ENCODE measurements at places on chromosomes 6 and 20.

DNA sequence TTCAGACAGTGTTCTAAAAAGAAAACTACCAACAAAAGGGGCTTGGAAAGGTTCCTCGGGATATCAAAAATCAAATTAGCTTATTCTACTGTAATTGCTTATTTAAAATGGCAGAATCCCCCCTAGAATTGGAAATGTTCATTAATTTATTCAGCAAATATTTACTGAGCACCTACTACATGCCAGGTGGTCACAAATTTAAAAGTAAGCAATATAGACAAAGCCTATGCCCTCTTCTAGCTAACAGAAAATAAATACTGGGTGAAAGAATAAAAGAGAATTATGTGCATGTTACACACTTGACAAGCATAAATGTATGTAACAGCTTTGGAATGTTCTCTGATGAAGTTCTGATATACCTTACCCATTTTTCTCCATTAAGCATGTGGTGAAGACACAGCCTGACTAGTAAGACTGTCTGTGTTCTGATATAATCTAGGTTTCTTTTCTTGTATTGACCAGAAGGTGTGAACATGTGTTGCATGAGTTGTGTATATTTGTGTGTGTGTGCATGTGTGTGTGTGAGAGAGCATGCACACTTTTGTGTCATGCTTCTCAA lies 606.7 kb upstream of the CITED2 start:
- DNase-seq, result no peak

- DNase-seq, result no peak
Observed at GRCh38 chr20:17895641-17896171, 72.9 kb downstream of the SNX5 start.

DNA sequence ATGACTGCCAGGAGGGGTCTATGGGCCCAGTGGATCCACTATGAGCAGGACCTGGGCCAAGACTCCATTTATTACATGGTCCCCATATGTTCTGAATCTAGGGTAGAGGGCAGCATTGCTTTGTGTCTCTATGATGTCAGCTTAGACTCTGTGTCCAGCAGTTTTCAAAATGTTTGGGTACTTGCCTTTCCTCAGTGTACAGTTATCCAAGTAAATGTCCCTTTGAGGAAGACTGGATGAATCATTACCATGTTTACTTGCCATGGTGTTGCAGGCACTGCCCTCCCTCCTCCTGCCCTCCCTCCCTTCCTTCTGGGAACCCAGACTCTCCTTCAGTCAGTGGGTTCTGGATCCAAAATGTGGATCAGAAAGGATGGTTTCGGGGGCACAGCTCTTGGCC lies 108.6 kb downstream of the NRN1 start:
- no peak for DNase-seq

GRCh38 chr6:37125774-37126492 lies 44.0 kb upstream of the PIM1 start:
- DNase-seq, result no peak

DNA sequence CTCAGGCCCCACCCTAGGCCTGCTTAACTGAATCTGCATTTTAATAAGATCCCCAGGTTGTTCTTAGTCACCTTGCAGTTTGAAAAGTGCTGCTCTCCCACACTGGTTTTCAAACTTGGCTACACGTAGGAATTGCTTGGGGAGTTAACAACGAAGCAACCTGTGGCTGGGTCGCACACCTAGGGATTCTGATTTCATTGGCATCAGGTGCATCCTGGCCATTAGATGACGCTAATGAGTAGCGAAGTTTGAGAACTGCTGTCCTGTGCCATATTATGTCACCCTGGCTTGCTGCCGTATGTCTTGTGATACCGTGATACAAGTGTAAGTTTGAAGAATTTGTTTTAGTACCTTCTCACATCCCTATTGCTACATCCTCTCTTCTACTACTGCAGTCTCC lies 28.2 kb upstream of the FUCA2 start:
- DNase-seq, result no peak

- DNase-seq, result no peak
Observed at GRCh38 chr20:33971147-33971975, 22.4 kb upstream of the RALY start.

DNA sequence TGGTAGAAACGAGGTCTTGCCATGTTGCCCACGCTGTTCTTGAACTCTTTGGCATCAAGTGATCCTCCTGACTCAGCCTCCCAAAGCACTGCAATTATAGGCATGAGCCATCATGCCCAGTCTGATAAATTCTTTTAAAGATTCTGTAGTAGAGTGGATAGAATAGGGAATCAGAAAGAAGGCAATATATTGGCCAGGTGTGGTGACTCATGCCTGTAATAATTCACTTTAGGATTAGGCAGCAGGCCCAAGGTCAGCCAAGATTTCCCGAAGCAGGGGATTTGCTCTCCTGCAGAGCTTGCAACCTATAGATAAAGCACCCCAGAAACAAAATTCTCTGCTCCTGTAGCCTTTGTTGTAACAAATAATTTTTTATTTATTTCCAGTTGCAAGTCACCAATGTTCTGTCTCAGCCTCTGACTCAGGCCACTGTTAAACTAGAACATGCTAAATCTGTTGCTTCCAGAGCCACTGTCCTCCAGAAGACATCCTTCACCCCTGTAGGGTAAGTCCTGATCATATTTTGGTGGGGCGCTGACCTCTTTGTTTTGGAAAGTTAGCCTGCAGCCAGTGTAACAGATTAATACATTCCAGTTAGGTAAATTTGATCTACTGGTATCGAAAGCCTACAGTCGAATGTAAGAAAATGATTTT lies 30.4 kb upstream of the MROH8 start:
- no peak for DNase-seq

DNA sequence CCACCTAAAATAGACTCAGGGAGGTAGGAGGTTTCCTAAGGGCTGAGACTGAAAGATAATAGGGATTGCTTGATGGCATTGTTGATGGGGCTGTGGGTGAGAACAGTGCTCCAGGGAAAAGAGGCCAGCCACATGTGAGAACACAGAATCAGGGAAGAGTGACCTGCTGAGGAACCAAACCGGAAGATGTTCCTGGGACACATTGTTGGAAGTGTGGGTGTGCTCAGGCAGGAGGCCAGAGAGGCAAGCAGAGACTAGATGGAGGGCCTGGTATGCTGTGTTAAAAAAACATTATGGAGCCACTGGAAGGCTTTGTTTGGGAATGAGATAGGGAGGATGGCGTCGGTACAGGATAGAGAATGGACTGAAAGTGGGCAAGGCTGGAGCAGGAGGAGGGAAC lies 23.3 kb downstream of the RNF144B start:
- DNase-seq, result no peak

- DNase-seq, result peak; percentile 31
Observed at GRCh38 chr20:31673943-31674463, 36.3 kb downstream of the COX4I2 start.

GRCh38 chr20:54704032-54704635 lies 228.7 kb downstream of the DOK5 start:
- DNase-seq, result no peak

- DNase-seq, result no peak
Observed at GRCh38 chr6:158158748-158159147, 9.3 kb downstream of the SERAC1 start.

DNA sequence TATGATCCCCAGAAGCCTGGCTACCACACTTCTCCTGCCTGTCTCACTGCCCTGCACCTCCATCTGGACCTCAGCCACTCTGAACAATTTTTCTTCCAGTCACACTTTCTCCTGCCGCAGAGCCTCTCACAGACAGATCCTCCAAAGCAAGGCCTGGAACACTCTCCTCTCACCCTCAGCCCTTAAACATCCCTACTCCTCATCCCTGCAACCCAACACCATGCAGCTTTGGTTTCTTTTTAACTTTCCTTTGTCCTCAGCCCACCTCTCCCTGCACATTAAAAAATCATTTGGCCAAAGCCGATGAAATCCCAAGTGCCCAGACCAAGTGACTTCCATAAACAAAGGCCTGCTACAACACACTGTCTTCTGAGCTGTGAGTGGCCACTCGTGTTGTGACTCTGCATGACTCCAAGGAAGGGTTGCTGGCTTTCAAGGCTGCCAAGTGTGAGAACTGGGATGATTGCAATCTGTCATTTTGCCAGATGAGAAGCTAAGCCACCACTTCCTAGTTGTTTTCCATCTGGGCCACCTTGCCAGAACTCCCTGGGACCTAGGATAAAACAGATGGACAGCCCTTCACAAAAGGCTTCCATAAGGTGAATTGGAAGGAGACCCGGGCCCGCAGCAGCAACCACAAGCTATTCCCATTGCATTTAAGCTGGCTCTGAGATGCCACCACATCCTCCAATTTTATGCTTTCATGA lies 144.4 kb upstream of the SSTR4 start:
- DNase-seq, result no peak

DNA sequence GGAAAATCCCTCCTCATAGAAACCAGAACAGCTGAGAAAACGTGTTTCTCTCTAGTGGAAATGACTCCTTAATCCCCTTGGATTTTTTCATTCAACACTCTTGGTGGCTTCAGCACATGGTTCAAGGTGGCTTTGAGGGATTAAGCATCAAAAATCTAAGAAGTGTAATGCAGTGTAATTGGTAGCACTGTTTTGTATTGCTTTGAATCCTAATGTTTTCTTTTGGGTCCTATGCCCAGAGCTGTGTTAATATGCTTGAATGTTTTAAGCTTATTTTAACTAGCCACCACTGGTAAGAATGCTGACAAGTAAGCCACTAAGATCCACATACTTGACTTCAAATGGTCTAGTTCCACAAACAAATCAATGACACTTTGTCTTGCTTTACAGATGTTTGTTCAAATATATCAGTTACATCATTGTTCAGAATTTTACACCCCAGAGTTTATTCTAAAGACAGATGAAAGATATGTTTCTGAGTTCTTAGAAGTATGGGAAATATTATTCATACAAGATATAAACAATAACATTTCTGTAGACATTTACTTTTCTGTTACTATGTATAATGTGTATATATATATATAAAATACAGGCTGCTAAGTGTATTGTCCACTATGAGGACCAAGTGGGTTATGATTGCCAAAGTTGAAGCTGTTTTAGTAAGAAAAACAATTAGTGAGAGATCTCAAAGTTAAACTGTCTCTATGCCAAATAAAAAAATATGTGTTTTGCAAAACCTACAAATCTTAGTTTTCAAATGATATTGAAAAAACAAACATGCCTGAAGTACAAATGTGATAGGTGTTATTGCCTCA lies 220.8 kb downstream of the OGFRL1 start:
- no peak for DNase-seq

- DNase-seq, result no peak
Observed at GRCh38 chr6:119077643-119078375, 655 bp downstream of the FAM184A start.

DNA sequence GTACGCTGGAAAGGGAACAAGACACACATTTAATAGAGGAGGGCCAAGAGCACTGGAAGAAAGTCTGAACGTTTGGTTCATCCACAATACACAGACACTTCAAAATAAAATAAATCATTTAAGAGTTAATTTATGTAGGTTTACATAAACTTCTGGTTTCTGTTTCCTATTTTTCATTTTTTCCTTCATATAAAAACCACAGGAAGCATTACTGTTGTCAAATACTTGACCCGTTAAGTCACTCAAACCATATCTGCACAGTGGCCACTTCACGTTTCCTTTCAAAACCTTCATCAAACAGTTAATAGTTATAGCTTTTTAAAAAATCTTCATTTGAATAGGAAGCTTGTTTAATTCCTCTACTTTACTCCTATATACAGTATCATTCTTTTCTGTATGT lies 257.6 kb upstream of the THEMIS start:
- DNase-seq, result no peak

- no peak for DNase-seq
Observed at GRCh38 chr6:27209659-27210269, 37.7 kb upstream of the PRSS16 start.

DNA sequence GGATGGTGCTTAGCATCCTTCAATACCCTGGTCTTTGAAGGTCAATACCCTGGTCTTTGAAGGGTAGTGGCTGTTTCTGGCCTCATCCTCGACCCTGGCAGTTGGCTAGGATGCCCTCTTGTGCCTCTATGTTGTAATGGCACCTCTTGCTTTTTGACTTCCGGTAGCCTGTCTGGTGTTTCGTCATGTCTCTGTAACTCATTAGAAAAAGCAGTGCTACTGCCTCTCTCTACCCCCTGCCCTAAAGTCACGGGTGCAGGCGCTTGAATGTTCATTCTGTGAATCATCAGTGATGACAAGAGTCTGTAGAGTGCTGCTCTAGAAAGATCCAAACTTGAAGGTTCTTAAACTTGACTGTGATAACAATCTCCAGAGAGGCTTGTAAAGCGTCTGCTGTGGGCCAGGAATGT lies 28.3 kb downstream of the RSPO4 start:
- peak; percentile 25 for DNase-seq

DNA sequence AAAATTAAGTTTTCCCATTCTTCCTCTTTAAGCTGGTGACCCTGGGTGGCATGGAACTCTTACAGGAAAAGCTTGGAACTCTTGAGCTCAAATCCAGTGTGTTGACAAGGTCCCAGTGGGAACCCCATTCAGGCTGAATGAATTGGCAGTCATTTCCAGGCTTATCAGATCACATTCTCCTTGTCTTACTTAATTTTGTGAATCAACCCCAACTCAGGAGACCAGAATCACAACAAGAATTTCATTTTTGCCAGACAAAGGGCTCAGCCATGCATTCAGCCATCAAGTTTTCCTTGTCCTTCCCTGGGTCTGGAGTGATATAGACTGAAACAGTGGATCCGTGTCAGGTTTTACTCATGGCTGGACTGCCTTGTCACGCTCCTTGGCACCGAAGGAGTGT lies 92.1 kb upstream of the EEF1E1 start:
- no peak for DNase-seq

- no peak for DNase-seq
Observed at GRCh38 chr6:144055121-144055931, 40.0 kb downstream of the SF3B5 start.

DNA sequence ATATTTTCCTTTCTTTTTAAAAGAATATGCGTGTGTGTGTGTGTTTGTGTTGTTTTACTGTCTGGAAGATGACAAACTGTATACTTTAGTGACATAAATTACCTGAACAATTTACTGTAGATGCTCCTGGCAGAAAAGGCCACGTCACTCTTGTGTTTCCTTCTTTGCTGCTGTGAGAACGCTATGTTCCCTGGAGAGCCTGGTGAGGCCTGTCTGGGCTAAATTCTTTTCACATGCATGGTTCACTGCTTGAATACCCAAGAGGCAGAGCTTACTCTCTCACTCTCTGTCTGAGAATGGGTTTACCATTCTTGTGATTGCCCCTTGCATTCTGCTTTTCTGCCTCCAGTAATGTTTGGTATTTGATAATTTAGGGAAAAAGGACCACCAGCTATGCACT lies 64.3 kb downstream of the EDN1 start:
- DNase-seq, result no peak

DNA sequence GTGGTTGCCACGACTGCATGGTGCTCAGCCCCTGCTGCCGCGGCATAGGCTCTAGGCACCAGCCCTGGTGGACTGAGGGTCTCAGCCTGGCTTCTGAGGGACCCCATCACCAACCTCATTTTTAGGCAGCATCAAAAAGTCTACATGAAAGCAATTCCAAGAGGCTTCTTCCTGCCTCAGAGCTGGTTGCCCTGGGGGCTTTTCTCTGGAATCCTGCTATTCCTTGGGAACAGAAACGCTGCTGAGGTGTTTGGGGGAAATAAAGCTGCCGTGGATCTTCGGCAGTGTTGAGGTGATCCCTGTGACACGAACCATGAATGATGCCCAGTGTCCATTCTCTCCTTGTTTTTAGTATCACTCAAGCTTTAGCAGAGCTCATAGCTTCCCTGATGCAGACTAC lies 148.4 kb upstream of the LRFN2 start:
- DNase-seq, result no peak

Data from DND-41 (cell line).